ENCODE measurements at places on chromosomes 6 and 20. TPM values are rescaled to one million over a fixed set of nuclear protein-coding genes. Genes with fewer than 3 reads are reported as not detected.

DNA sequence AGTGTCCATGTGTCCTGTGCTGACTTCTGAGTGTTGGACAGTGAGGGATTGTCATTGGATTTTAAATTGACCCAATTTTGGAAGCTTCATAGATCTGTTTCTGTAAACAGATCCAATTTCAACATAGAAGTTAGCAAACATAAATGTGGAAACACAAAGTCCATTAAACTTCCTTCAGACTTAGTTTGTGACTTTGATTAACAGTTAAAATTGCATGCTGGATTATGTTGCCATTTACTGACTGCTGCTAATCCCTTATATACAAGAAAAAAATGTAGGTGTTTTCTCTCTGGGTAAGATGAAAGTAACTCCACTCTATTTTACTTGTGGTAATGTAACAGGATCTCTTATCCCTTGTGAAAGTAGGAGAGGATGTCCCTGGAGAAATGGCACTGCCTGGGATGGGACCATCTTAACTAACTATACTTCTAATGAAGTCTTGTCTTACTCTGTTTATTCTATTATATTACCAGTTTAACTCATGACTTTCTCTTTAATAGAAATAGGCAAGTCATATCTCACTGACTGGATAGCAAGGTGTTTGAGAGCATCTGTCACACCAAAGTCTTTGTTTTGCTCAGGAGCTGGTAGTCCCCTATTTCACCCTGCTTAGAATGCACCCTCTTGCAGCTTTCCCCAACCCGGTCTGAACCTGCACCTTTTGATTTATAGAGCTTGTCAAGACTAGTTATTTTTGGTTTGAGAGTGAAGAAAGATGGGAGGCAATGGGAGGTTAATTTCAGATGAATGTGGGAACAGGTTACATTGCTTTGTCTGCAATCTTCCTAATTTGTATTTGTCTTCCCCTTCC is 7.2 kb downstream of the TPX2 start:
- DNase-seq: no peak

DNA sequence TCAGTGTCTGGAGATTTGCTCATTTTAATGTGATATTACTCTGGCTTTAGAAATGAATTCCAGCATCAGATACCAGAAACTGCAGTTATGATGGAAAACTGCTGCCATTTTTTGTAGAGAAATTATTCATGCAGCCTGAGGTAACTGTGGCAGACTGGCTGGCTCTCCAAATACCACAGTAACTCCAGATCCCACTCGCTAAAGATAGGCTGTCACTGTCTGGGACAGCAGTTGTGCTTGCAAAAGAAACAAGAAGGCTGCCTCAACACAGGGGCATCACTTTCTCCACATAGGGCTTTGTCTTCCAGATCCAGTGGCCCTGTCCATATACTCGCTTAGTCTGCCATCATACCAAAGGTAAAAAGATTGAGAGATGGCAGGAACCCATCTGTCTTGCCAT is 52.7 kb downstream of the FAM184A start:
- DNase-seq: no peak

- peak; percentile 49 for DNase-seq
These were observed at the start of gene PTGIS for GRCh38 chr20:49567421-49568277. PTGIS (minus strand) TSS chr20:49568137; CDS start chr20:49568116, 21 bp downstream.

DNA sequence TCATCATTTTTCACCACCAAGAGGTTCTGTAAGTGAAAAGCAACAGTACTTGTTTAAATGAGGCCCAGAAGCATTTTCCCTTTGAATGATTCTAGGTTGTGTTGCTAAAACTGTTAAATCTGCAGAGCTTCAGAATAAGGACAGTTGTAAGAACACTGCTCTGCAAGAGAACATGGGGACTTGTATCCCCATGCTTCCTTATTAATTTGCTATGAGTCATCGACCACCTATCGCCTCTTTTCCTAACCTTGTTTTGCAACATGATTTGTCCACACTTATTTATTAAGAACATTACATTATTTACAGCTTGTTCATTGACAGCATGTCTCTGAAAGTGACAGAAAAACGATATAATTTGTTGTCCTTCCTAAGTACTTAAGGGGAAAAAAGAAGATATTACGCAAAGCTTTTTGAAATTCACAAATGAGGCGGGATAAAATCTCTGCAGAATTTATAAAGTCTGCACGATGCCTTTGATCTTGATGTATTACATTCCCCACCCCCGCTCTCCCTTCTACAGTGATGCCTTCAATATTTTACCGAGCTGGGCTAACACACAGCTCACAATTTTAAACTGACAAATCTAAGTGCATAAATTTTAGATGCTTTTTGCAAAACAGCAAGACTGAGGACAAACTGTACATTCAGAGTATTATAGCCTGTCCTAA is 220.0 kb upstream of the SPTLC3 start:
- DNase-seq: no peak

Gene LBP
- total RNA-seq: not detected

GRCh38 chr6:163710532-163711470 is 296.3 kb downstream of the QKI start:
- no peak for DNase-seq

- DNase-seq: no peak
These were observed 129.5 kb upstream of the SSTR4 start for GRCh38 chr20:22905658-22906057.

DNA sequence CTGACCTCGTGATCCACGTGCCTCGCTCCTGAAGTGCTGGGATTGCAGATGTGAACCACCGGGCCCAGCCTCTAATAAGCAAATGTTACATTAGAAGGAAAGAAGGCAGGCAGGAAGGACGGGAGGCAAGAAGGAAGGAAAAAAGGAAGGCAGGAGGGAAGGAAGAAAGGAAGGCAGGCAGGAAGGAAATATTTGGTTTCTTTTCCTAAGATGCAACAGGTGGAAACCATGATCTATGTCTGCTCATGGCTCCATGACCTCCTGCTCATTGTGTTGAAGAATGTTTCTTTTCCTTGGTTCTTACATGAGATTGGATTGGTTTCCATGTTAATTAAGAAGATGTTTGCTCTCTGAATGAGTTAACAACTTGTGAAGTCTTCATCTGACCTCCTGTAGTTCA is 91.8 kb upstream of the SNX9 start:
- DNase-seq: no peak

Gene SMOC2
- 5.9 TPM for total RNA-seq

GRCh38 chr20:32192698-32193097 is 14.8 kb downstream of the PLAGL2 start:
- DNase-seq: no peak

Gene SNAP91
- 1.7 TPM for total RNA-seq

Gene GSTA2
- 10.7 TPM for total RNA-seq

DNA sequence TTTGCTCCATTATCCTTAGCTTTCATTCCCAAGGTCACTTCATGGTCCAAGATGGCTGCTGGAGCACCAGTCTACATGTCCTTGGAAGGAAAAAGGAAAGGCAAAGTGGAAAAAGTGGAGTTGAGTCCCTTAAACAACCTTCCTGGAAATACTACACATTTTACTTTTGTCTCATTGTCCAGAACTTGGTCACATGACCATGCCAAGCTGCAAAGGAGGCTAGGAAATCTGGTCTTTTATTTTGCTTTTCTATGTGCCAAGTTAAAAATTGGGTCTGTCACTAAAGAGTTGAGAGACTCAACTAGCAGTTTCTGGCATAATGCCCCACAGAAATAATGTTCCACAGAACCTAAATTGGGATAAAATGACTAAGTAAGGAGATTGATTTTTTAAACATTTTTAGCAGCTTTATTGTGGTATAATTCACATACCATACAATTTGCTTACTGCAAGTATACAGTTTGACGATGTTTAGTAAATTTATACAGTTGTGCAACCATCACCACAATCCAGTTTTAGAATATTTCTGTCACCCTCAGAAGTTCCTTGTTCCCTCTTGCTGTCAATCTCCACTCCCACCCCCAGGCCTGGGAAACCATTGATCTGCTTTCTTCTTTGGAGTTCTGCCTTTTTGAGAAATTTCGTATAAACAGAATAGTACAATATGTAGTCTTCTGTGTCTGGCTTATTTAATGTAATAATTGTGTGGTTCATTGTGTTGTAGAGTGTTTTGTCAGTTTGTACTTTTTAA is 5.6 kb upstream of the CHD6 start:
- no peak for DNase-seq

Gene RIPOR2
- total RNA-seq: 4.0 TPM

GRCh38 chr6:18503593-18504231 is 116.6 kb downstream of the RNF144B start:
- DNase-seq: peak; percentile 31

Gene ZNF391
- total RNA-seq: 9.8 TPM

DNA sequence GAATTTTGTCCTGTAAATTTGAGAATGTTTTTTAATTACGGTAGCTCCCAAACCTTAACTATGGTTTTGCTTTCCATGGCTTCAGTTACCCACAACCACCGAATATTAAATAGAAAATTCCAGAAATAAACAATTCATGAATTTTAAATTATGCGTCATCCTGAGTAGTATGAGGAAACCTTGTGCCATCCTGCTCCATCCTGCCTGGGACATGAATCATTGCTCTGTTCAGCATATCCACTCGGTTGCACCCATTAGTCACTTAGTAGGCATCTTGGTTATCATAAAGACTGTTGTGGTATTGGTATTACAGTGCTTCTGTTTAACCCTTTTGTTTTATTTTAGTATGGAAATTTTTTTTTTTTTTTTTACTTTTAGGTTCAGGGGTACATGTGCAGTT is 39.7 kb downstream of the KCNS1 start:
- DNase-seq: no peak

GRCh38 chr6:148868901-148869300 is 122.1 kb downstream of the UST start:
- DNase-seq: no peak

GRCh38 chr6:2127484-2127911 is 117.9 kb downstream of the GMDS start:
- DNase-seq: no peak

Gene SLA2
- 0.77 TPM for total RNA-seq

Gene SLC17A1
- 0.49 TPM for total RNA-seq

Gene SYCP2L
- 11.8 TPM for total RNA-seq

Gene C20orf202
- total RNA-seq: 0.26 TPM

GRCh38 chr20:55415567-55416142 is 589.7 kb downstream of the CBLN4 start:
- DNase-seq: no peak

Gene XRN2
- 90.2 TPM for total RNA-seq

- DNase-seq: peak; percentile 39
These were observed 516 bp downstream of the GTPBP2 start for GRCh38 chr6:43628393-43629103.
